ENCODE measurements at places on chromosomes 11 and 22. TPM values are rescaled to one million over a fixed set of nuclear protein-coding genes. Genes with fewer than 3 reads are reported as not detected.
A peak's percentile ranks its signal among the peaks of the same experiment; 100 is the strongest.

DNA sequence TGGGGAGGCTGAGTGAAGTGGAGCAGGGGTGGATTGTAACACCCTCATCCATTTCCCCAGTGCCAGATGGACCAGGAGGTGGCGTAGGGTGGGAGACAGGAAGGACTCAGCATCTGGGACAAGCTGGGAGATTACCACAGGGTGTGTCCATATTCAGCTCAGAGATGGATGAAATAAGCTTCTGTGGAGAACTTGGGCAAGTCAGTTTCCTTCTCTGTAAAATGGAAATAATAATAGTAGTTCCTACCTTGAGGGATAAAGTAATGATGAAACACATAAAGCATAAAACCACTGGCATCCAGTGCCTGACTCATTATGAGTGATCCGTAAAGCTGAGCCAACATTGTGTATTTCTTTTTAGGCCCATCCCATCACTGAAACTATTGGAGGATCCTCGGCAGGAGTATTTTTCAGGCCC lies 607 bp upstream of the ROBO4 start:
- no peak for DNase-seq

- no peak for DNase-seq
These were observed at the start of gene C1QTNF4 for GRCh38 chr11:47593934-47594855. C1QTNF4 (minus strand) TSS chr11:47594411; CDS start chr11:47590810, 3,601 bp downstream.

DNA sequence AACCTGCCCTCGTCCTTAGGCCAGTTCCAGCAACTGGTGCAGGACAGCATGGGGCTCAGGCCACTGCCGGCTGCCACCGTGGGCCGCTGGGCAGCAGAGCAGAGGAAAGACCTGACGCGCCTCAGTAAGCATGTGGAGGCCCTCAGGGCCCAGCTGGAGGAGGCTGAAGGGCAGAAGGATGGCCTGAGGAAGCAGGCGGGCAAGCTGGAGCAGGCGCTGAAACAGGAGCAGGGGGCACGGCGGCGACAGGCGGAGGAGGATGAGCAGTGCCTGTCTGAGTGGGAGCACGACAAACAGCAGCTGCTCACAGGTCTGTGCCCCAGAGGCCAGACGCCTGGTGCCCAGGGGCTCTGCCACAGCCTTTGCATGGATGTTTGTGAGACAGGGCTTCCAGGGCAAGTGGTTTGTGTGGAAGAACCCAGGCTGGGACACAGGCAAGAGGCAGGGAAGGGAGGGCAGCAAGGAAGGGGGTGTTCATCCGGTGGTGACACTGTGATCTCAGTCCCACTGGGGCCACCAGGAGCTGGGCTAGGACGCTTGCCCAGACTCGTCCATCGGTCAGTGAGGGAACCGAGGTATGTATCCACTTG lies 13.9 kb downstream of the CCDC157 start:
- DNase-seq, result peak; percentile 43

Gene DERL3
- 2.4 TPM for polyA plus RNA-seq

DNA sequence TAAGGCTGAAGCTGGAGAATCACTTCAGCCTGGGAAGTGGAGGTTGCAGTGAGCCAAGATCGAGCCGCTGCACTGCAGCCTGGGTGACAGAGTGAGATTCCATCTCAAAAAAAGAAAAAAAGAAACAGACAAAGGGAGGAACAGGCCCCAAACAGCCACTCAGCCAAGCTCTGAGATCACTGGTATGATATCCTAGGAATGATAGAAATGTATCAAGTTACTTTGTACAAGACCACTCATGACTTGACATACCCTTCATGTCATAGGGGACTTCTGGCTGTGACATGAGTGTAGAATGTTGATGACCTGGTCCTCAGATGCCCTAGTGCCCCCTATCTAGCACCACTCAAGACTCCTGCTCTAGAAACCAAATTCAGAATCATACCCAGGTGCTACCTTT lies 216.5 kb downstream of the NAV2 start:
- DNase-seq, result no peak

DNA sequence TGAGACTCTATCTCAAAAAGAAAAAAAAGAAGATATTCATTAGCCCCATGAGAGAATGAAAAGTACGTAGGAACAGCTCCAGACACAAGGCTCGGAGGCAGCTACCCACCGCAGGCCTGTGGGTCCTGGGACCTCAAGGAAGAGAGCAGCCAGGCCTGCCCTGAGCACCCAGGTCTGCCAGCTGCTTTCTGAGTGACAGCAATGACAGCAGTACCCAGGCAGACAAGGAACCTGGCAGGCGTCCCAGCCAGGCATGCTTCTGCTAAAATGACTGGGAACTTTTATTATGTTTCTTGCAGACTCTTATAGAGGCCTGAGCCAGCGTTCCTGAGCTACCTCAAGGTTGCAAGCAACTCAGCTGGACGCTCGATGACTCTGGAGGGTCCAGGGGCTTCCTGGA lies 31.6 kb downstream of the CPT1A start:
- DNase-seq, result no peak

GRCh38 chr22:37818409-37819104 lies 4.6 kb upstream of the GALR3 start:
- DNase-seq, result no peak

DNA sequence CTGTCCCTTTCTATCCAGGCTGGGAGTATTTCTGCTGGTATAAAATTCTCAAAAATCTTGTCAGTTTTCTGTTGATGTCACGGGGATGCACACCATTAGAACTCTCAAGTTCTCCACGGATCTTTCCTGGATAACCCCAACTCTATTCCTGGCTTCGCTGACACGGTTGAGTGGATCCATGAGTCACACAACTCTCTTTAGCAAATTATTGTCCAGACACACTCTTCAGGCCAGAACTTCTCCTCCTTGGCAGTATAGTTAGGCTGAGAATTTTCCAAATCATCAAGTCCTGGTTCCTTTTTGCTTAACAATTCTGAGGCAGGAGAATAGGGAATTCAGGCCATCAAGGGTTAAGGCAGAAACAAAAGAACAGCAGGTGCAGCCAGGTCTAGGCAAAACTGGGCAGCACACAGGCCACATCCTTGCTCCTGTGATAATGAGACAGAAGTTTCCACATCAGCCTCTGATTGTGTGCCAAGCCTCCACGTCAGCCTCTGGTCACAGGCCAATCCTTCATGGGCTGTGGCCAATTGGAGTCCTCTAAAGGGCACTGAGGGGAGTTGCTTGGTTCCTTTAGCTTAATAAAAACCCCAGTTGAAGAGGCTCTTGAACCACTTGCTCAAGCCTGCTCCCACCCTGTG lies 5.7 kb upstream of the ACAT1 start:
- no peak for DNase-seq

- DNase-seq, result no peak
These were observed 7.9 kb downstream of the SFI1 start for GRCh38 chr22:31504282-31504681.

DNA sequence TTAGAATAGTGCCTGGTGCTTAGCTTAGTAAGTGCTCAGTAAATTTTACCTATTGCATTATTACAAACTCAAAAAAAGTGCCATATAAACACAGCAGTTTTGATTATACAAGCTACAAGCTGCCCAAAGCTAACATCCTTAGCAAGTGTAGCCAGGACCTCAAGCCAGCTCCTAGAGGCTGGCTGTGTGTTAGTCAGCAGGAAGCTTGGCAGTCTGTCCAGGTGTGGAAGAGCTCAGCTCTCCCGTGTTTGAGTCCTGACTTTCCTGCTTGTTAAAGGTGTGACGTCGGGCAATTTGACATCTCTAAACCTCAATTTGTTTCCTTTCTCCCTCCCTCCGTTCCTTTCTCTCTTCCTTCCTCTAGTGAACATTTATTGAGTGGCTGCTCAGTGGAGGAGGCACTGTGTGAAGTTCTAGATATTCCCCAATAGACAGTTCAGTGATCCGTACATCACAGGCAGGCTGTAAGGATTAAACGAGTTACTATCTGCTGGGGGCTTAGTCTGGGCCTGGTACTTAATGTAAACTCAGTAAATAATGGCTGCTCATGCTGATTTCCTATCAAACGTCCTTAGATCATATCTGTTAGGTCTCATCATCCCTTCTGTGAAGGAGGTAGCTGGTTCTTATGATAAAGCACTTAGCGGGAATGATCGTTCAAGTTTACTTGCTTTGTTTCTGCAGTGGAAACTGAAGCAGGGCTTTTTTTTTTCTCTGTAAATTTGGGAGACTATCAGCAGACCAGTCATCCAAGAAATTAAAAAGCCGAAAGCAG lies 68.7 kb downstream of the PRR5L start:
- DNase-seq, result no peak

DNA sequence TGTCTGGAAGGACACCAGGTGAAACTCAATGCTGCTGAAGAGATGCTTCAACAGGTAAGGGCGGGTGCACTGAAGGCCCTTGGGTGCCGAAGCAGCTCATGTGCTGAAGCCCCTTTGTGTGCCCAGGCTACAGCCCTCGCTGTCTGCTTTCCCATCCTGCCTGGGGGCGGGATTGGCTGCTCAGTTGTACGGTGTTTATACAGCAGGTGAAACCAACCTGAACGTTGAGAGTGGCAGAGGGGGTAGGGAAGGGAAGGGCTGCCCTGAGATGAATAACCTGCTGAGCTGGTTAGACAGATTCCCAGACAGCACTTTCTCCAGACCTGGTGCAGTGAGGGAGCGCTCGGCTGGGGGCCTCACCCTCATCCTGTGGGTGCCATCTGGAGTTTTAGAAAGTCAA lies 75.7 kb downstream of the CYB5R2 start:
- DNase-seq, result no peak

DNA sequence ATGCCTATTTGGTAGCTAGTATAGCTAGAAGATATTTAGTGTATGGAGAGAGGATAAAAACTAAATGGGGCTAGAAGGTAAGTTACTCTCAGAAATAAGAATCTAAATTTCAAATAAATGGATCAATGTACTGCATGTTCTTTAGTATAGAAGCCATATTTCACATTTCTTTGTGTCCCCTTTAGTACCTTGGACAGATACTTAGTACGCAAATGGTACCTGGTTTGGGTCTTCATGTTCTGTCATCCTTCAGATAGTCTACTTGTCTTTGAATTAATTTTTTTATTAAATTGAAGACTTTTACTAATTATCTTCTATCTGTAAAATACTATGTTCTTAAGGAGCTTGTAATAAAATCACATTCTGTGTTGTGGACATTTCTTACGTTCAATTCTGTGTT lies 26.3 kb upstream of the RBMXL2 start:
- DNase-seq, result no peak

GRCh38 chr11:115905341-115906000 lies 401.3 kb upstream of the CADM1 start:
- no peak for DNase-seq

- no peak for DNase-seq
These were observed 187.9 kb downstream of the ETS1 start for GRCh38 chr11:128399251-128400121.

DNA sequence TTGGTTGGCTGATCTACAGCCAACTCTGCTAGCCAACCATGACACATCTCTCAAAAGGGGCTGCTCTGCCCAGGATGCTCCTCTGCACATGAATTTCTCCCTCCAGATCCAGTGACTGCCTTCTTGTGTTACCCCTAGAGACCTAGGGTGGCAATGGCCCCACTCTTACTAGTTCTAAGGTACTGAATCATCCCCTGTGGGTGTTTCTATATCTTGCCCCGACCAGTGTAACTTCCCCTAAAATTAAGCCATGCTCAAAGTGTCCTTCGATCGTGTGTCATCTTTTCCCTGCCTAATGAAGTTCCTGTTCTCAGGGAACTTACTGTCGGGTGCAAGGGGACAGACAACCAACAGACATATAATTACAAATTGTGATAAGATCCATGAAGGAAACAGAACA lies 113.3 kb downstream of the FAM76B start:
- DNase-seq, result no peak

All from left renal cortex interstitium (tissue), 4 donors.